ENCODE measurements at places on chromosomes 4 and X. TPM values are rescaled to one million over a fixed set of nuclear protein-coding genes. Genes with fewer than 3 reads are reported as not detected.

Gene FAM3A
- total RNA-seq, result 31.2 TPM

Gene C4orf36
- total RNA-seq, result 0.38 TPM

Gene CLDN2
- not detected for total RNA-seq

Gene MAML3
- total RNA-seq, result 5.3 TPM

Gene MCF2
- total RNA-seq, result 0.37 TPM

Gene RHOH
- 182 TPM for total RNA-seq

Gene BTK
- 1.7 TPM for total RNA-seq

Gene TMSB4X
- 4,011 TPM for total RNA-seq

Gene IL2RG
- 290 TPM for total RNA-seq

Measured in activated T-cell treated with anti-CD3 and anti-CD28 coated beads, Interleukin-2, amount 50 U/mL, for 72 hours (primary cell).